ENCODE measurements at places on chromosomes 7 and 10.

DNA sequence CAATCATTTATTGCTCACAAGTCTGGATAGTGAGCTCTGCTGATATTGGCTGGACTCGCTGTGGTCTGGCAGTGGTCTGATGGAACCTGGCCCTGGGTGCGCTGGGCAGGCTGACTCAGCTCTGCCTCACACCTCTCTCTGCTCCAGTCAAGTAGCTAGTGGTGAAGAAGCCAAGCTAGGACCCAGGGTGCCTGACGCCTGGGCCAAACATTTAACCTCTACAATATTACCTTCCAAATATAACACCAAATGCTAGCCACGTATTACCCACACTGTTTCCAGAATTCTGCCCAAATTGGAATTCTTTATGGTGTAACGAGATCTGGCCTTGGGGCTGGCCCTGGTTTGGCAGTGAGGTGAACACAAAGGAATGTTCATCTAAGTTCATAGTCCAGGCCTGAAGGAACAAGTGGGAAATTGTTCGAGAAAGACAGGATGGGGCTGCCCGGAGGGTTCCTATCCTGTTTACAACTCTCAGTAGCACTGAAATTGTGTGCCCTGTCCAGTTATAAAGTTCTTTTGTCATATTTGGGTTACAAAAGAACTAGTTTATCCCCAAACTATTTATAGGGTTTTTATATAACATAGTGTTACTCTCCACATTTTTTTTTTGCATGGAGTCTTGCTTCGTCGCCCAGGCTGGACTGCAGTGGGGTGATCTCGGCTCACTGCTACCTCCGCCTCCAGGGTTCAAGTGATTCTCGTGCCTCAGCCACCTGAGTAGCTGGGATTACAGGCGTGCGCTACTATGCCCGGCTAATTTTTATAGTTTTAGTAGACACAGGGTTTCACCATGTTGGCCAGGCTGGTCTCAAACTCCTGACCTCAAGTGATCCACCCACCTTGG, 16.3 kb downstream of the OR2AE1 start:
- DNase-seq = no peak

GRCh38 chr7:130910949-130911944, 177.2 kb upstream of the KLF14 start:
- peak; percentile 21 for DNase-seq

DNA sequence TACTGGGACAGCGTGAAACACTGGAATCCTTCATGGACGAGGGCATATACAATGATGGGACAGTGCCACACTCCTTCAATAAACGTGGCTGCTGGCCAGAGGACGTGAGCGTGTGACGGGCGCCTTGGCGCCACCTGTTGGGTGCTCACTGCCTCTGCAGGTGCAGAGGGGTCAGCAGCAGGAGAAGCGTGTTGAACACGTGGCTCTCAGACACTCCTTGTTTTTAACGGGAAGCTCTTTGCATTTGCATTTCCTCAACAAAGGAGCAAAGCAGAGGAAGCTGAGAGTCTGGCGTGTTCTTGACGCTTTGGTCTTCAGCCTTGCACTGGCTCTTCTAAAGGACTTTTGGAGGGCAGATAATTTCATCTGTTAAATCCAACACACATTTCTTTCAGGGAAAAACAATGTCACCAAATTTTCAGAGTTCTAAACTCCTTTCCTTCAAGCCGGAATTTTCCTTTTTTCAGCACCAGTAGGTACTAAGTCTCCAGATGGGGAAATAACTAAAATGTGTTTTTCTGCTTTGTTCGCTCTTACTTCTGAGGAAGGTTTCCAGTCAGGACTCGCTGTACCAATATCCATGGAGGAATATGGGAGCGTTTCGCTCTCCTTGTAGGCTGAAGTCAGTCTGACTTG, 2.9 kb upstream of the GET4 start:
- peak; percentile 44 for DNase-seq

GRCh38 chr7:138070908-138071307, 5.4 kb upstream of the AKR1D1 start:
- DNase-seq = no peak

GRCh38 chr10:1128115-1128514, 71.9 kb downstream of the WDR37 start:
- DNase-seq = no peak

DNA sequence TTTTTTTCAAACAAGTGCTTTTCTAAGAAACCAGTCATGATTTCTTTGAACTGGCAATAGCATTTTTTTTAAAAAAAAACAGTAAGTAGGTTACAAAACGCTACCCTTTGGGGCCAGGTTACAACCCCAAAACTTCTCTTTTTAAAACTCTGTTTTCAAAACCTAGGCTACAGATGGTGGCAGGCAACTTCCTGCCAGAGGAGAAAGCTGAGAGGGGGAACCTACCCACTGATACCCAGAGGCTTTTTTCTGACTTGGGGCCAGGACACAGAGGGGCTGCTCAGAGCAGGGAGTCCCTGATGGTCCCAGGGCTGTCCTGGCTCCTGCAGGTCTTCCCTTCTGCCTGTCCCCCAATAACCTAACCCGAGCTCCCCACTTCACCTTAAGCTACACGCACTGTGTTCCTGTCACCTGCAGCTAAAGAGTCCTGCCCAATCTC, 6.9 kb downstream of the STN1 start:
- no peak for DNase-seq

DNA sequence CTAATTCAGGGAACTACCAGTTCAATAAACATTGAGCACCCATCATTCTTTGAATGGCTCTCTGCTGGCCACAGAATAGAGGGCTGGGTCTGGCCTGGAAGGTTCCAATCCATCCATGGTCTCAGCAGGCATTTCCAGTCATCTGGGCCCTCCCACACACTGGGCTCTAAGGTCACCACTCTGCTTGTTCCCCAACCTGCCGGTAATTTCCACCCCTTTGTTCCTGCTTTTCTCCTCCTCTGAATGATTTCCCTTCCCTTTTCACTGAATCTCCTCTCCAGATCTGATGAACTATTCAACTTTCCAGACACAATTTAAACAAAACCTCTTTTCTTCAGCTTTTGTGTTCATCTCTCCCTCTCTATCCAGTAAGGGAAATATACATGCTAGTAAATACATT, 2.6 kb downstream of the BZW2 start:
- DNase-seq = no peak

DNA sequence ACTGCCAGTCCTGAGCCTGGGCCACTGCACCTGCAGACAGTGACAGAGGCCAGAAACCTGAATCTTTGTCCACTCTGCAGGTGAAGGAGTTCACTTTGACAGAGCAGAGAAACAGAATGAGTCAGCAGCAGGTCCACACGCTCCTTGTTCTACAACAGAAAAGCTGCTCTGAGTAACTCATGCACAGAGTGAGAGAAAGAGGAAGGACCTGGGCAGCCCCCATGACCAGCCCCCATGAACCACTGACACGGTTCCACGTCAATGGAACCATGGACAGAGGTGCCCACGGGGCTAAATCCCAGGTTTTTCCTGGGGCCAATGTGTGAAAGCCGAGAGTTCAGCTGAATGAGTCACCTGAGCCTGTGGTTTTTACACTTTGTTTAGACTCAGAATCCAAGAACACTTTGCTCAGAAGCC, 40.8 kb upstream of the CTBP2 start:
- no peak for DNase-seq

DNA sequence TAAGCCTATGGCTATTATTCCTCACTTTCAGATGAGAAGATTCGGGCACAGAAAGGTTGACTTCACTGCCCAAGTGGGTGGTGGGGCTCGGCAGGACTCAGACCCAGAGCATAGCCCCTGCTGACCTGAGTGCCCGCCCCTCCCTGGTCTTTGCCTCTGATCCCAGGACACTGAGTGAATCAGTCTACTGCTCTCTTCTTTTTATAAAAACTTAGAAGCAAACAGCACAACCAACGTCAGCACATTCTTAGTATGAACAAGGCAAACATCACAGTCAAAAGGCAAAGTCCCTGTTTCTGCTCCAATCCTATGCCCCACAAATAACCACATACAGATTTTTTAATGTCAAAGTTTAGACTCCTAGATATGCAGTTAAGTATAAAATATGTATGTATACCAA, 237.8 kb downstream of the ZMYND11 start:
- no peak for DNase-seq

- DNase-seq = no peak
These were observed 111.1 kb upstream of the PDLIM1 start for GRCh38 chr10:95401704-95402469.

DNA sequence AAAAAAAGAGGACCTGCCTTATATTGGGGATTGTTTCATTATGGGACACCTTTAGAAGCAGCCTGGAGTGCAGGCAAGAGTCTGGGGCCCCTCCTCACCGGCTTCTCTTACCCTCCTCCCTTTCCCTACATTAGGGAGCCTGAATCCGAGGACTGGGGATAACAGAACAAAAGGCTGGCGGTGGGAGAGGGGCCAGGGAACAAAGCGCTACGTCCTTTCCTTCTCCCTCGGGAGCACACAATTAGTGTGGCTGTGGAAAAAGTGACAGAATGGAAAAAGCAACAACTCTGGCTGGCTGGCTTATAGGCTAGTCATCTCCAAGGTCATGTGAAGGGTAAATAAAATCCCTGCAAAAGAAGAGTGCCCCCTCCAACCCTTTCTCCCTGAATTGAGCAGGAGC, 74.7 kb downstream of the LSM5 start:
- DNase-seq = no peak

DNA sequence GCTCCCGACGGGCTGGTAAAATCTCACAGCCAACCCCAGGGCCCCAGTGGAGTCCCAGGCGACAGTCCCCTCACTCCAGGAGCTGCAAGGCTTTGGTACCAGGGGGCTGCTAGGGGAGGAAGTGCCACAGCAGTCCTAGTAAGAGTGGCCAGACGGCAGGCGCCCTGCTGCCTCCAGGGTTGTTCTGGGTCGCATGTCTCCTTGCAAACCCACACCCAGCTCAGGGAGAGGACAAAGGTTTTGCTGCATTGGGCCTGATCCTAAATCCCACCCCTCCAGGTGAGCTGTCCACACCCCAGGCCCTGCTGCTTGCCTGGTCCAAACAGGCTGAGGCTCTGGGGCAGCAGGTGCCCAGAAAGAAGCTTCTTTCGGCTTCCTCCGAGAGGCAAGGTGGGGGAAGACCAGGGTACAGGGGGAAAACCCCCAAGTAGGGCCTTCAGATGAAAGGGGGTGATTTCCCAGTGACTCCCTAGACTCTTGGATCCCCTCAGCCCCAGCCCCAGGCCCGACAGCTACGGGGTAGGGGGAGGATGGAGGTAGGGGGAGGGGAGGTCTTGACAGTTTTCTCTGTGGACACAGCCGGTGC, 4.2 kb upstream of the KCP start:
- DNase-seq = no peak

GRCh38 chr10:93485690-93486089, 3.6 kb upstream of the MYOF start:
- no peak for DNase-seq

All from NCI-H526 treated with DMSO at 0.1 percent for 48 hours (cell line).